ENCODE measurements at places on chromosomes 3 and 15.

DNA sequence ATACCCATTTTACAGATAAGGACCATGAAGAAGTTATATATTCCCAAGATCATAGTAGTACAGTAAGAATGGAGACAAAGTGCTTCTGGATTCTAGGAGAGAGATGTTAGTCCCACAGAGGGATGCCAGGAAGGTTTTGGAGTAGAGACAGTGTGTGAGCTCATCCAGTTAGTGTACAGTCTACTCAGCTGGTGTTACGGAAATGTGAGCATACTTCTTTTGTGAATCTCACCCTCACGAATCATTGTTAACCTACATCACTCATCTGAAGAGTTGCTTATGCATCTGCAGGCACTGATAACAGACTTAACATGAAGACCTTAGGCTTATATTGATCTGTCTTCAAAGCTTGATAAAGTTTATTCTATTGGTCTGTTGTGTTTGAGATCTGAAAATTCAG, 106.6 kb upstream of the PTPRG start:
- no peak for DNase-seq

DNA sequence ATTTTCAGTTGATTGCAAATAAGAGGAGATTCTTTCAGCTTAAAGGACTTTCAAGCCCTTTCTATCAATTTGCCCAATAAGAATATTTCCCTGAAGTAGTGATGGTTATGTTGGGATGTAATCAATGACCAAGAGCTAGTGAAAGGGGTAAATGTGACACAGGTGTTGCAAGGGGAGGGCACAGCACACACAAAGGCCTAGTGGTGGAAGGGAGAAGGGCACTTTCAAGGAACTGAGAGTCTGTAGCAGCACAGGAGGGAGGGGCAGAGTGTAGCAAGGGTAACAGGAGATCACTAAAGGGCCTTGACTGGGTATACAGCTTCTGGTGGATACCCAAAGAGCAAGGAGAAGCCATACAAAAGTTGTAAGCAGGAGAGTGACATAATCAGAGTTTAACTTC, 217.8 kb upstream of the ARHGEF26 start:
- no peak for DNase-seq

DNA sequence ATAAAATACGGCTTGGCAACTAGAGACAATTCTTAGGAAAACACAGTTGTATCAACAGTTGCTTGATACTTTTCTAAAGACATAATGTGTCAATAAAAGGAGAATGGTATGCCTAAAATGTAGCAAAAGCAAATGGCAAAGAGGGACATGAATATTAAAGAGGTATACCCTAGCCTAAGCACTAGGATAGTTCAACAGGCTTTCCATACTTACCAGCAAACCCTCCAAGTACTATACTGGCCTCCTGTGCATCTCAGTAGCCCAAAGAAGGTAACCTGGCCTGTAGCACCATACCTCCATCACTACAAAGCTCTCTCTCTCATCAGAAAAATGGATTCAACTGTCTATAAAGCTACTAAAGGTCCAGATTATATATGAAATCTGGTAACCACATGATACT, 7.5 kb downstream of the SETD2 start:
- no peak for DNase-seq

DNA sequence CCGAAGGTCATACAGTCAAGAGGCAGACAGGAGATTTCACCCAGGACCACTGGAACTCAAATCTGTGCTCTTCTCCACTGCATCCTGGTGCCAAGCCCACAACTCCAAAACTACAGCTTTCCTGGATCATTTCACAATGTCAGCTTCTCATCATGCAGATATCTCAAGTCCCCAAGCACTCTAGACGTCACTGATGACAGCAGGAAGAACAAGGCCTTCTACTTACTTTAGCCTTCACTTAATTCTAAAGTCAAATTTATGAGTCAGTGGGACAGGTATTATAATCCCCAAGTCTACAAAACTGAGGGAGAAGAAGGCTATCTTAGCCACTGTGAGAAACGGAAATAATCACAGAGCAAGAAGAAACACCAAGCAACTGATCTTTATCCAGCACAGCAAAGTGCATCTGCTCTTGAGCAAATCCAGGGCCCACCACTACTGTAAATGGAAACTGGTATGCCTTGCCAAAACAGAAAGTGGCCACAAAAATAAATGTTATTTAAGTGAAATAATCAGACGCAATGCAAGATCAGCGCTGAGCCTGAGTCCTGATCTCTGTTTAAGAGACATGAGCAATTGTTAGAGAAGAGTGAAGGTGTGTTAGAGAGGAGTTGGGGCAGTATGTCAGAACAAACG, 928 bp downstream of the RAD18 start:
- DNase-seq: no peak

DNA sequence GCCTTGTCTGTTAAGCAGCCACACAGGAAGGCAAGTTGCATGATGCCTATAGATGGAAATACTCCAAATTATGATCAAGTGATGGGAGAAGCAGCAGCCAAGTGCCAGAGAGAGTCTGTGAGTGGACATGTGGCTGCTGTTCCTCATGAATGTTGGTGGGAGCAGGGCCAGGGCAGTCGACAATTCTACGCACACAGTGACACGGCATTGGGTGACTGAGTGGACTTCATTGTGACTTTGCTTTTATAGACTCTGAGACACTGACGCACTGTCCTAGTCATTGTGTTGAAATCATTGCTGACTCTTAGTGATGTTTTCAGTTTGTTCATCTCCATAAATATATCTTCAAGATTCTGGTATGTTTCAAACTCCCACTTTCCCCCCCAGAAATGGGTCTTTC, 246.3 kb upstream of the SEMA6D start:
- DNase-seq: no peak

DNA sequence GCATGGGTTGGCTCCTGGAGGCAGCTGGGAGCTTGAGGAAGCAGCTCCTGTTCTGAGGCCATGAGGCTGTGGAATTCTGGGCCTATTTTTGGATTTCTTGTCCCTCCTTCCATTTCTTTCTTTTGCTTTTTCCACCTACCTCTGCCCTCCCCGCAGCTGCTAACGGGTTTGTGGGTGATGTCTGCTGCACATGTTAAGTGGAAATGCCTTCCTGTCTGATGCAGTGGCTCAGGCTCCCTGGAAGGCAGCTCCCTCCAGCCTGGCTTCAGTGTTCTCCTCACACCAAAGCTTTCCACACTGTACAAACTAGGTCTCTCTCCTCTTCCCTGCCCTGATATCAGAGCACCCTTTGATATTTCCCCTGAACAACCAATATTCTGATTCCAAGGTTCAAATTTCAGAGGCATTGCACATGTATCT, 33.8 kb upstream of the ESYT3 start:
- no peak for DNase-seq
